Astrocyte (in vitro differentiated cells and primary cell): ENCODE measurements at places on chromosomes 6 and 20.

GRCh38 chr6:83709748-83710050 is 798 bp upstream of the SNAP91 start:
- H3K27ac ChIP-seq, result no peak overlapping the region
- H3K4me3 ChIP-seq, result no peak overlapping the region
- no peaks in the 10 kb centered on the region for H3K36me3 ChIP-seq
- H3K27me3 ChIP-seq, result peaks cover 25% of the 10 kb centered on the region
- no peak for DNase-seq

DNA sequence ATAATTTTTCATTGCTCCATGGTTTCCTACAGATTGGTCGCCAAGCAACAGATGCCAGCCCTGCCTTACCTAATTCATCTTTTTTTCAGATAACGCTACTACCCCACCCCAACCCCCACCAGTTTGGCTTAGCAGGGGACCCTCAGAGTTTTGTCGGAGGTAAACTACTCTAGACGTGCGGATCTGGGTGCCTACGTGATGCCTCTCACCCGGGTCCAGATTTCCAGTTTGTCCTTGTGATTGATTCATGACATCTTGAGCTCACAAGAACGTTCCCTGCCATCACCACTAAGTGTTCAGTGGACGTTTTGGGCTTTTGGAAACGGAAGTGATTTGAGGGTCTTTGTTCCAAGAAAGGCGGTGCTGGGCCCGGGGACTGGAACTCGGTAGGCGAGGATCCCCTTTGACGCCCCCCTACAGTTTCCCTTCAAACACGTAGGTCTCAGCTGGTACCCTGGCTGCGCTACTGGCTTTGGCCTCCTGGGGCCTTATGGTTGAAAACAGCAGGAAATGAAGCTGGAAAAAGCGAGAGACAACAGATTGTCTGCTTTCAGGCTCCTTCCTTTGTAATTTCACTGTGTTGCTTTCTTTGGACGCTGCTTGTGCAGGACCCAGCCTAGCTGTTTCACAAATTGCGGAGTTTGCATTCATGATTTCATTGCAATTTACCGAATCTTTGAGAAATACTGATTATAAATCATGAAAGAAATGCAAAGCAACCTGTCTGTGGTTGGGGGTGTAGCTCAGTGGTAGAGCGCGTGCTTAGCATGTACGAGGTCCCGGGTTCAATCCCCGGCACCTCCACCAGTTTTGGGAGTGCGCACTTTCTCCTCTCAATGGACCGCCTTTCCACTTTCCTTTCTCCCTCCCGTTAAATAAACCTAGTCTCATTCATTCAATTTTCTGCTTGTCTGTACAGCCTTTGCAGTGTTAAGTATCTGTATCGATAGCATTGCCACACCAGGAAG is 81.0 kb downstream of the GPX5 start:
- DNase-seq, result peak; percentile 70

GRCh38 chr6:2969549-2969948 is 1.8 kb downstream of the SERPINB6 start:
- H3K27ac ChIP-seq, result no peak overlapping the region
- H3K4me1 ChIP-seq, result peaks cover 18% of the 10 kb centered on the region
- DNase-seq, result no peak
- H3K27me3 ChIP-seq, result no peaks in the 10 kb centered on the region

DNA sequence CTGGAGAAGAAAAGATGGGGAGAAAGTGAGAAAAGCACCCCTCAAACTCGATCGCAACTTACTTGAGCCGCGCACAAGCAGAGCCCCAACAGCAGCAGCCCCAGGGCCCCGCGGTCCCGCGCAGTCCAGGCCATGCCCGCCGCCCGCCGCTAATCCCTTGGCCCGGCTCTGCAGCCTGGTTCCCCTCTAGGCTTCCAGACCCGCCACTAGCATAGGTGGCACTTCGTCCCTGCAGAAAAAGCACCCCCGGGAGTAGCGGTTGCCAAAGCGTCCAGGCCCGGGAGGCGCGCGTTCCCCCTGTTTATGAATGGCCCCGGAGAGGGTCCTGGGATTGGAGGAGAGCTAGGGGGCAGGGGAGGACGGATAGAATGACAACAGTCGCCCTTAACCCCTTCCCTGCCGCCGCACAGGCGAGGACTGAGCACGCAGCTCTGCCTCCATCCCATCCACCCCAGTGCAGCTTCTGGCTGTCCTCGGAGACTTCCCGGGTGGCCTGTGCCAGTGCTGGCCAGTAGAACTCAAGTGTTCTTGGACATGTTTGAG is 19.9 kb downstream of the COL9A1 start:
- H3K27ac ChIP-seq, result no peak overlapping the region
- peaks cover 42% of the 10 kb centered on the region for H3K27me3 ChIP-seq

GRCh38 chr6:159229651-159230051 is 60.5 kb downstream of the FNDC1 start:
- H3K36me3 ChIP-seq, result no peaks in the 10 kb centered on the region
- H3K4me3 ChIP-seq, result no peak overlapping the region
- peaks cover 12% of the 10 kb centered on the region for H3K27me3 ChIP-seq
- no peaks in the 10 kb centered on the region for H3K4me1 ChIP-seq

GRCh38 chr6:2630891-2631571 is 119.7 kb downstream of the MYLK4 start:
- H3K4me1 ChIP-seq, result peaks cover 42% of the 10 kb centered on the region
- no peak overlapping the region for H3K4me3 ChIP-seq
- no peaks in the 10 kb centered on the region for H3K36me3 ChIP-seq
- no peaks in the 10 kb centered on the region for H3K27me3 ChIP-seq
- H3K27ac ChIP-seq, result peak overlapping the region; percentile 87

- H3K4me3 ChIP-seq, result no peak overlapping the region
- H3K4me1 ChIP-seq, result peaks cover 20% of the 10 kb centered on the region
- no peaks in the 10 kb centered on the region for H3K27me3 ChIP-seq
- peak; percentile 48 for DNase-seq
- peak overlapping the region; percentile 93 for H3K27ac ChIP-seq
These were observed 24.0 kb upstream of the ZMYND8 start for GRCh38 chr20:47380481-47380880.

DNA sequence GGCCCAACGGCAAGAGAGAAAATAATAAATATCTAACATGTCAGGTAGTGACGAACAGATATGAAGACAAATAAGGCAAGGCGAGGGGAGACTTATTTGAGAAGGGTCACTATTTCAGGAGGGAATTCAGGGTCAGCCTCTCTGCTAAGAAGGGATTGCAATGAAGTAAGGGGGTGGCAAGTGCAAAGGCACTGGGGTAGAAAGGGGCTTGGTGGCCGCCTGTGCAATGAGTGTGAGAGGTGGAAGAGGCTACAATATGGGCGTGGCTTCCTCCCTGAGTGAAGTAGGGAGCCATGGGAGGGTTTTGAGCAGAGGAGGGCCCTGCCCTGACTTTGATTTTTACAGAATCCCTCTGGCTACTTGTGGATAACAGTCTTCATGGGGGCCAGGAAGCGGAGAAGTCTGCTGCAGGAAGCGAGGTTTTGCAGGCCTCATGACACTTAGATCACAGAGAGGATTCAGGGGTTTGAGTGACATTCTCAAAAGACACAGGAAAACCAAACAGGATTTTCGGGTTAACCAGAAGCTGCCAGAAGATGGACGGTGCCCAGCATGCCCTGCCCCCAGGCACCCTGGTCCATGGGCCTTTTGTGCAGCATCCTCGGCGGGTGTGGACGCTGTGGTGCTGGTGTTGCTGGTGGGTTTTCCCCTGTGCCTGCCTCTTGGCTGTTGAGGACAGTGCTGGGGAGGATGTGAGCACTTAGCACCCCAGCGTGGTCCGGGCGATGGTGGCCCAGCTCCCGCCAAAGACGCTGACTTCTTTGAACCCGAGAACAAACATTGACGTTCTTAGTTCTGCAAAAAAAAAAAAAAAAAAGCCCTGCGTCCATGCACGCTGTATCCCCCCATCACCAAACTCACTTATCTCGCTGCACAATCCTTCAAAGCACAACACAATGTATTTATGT is 124.2 kb upstream of the PTPN1 start:
- no peak for DNase-seq
- no peaks in the 10 kb centered on the region for H3K36me3 ChIP-seq
- peaks cover 9% of the 10 kb centered on the region for H3K4me1 ChIP-seq
- no peak overlapping the region for H3K4me3 ChIP-seq
- H3K27ac ChIP-seq, result no peak overlapping the region

DNA sequence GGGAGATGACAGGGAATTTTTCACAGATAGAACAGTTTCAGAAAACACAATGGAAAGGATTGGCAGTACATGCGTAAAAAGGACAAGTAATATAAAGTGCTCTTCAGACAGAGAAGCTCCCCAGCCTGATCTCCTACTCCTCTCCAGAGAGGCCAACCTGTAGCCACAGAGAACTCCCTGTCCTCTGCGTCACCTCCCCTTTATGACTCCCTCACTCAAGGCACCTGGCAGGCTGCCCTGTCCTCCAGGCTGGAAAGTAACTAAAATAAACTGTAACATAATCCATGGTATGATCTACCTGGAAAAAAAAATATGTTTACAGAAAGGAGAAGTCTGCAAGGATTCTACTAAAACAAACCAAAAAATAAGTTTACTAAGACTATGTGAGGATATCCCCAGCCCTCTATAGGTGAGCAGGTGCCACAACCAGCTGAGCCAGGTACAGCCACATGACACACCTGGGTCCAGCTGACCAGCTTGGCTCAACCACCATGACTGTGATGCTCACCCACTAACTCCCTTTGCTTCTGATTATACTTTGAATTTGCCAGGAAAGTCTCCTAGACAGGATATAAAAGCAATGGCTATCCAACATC is 29.2 kb downstream of the MBOAT1 start:
- no peak overlapping the region for H3K27ac ChIP-seq
- peak; percentile 18 for DNase-seq
- no peaks in the 10 kb centered on the region for H3K27me3 ChIP-seq
- H3K4me3 ChIP-seq, result no peak overlapping the region
- no peaks in the 10 kb centered on the region for H3K36me3 ChIP-seq

DNA sequence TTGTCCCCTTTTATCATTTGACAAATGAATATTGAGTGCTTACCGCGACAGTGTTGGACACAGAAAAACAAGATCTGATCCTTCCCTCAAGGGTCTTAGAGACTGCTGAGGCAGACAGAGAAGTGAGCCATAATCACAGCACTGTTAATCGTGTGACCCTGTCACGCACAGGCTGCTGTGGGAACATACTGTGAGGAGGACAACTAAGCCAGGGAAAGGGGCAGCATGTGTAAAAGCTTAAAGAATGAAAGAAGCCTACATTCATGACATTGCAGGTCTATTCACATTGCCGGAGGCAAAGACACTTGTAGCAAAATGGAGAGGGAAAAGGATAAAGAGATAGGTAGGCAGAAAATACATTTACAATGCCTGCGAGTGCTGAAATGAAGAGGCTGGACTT is 32.7 kb downstream of the TRDN start:
- no peak for DNase-seq
- no peaks in the 10 kb centered on the region for H3K4me1 ChIP-seq
- H3K4me3 ChIP-seq, result no peak overlapping the region
- no peaks in the 10 kb centered on the region for H3K27me3 ChIP-seq
- H3K36me3 ChIP-seq, result no peaks in the 10 kb centered on the region

GRCh38 chr6:170286934-170287265 is 4.0 kb downstream of the DLL1 start:
- no peak for DNase-seq
- H3K27ac ChIP-seq, result no peak overlapping the region
- peaks cover 3% of the 10 kb centered on the region for H3K4me1 ChIP-seq
- no peaks in the 10 kb centered on the region for H3K36me3 ChIP-seq

DNA sequence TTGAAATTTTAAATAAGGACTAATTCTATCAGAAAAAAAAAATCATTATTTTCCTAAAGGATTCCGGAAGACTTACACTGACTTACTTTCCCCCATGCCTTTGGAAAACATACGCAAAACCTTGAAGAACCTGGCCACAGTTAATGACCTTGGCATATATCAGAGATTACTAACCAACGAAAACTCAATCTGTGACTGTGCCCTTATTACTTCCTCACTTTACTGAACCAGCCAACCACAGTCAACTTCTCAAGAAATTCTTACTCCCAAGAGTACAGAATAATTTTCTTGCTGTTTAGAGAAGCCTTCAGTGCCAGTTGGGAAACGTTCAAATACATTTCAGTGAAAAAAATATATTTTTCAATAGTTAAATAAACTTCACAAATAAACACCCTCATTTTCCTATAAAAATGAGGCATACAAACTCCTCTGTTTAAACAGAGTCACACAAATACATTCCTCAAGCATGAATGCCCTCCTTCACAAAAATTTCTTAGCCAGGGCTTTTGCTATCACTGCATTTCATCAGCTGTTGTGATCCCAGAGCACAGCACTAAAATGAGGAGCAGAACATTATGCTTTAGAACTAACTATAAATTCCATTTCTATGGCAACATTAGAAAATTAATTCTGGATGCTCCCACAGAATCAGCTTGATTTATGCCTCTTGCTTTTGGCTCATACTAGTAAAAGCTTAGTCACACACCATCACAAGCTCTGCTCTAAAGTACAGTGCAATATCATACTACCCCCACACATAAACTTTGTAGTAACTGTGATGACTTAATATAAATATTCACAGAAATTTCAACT is 117.6 kb downstream of the DST start:
- DNase-seq, result peak; percentile 93
- H3K36me3 ChIP-seq, result peaks cover 20% of the 10 kb centered on the region
- no peak overlapping the region for H3K4me3 ChIP-seq
- no peaks in the 10 kb centered on the region for H3K27me3 ChIP-seq

DNA sequence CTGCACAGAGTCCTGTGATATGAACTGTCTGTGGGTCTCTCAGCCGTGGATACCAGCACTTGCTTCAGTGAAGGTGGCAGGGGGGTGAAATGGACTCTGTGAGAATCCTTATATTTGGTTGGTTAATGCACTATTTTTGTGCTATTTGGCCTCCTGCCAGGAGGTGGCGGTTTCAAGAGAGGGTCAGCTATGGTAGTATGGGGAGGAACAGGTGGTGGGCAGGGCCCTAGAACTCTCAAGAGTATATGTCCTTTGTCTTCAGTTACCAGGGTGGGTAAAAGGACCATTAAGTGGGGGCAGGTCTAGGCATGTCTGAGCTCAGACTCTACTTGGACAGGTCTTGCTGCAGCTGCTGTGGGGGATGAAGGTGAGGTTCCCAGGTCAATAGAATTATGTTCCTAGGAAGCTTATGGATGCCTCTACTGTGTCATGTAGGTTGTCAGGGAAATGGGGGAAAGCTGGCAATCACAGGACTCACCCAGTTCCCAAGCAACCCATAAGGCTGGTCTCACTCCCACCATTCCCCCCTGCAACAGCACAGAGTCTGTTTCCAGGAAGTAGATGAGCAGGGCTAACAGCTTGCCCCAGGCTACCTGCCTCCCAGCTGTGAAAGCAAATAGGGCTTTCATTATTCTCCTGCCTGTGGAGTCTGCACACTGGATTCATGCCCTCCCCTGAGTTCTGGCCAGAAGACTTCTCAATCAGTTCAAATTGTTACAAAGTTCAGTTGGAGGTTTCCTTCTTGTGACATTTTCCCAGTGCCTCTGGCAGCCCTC is 56.8 kb upstream of the PHIP start:
- no peaks in the 10 kb centered on the region for H3K36me3 ChIP-seq
- no peaks in the 10 kb centered on the region for H3K27me3 ChIP-seq
- H3K4me1 ChIP-seq, result no peaks in the 10 kb centered on the region
- no peak overlapping the region for H3K4me3 ChIP-seq
- DNase-seq, result no peak
- no peak overlapping the region for H3K27ac ChIP-seq

GRCh38 chr6:112827793-112828192 is 480.7 kb downstream of the RFPL4B start:
- H3K36me3 ChIP-seq, result no peaks in the 10 kb centered on the region
- H3K27ac ChIP-seq, result no peak overlapping the region
- no peak overlapping the region for H3K4me3 ChIP-seq
- peak; percentile 18 for DNase-seq
